ENCODE measurements at places on chromosomes 5 and 9.
A peak's percentile ranks its signal among the peaks of the same experiment; 100 is the strongest.

- no peak for DNase-seq
These were observed 187.0 kb upstream of the KCNN2 start for GRCh38 chr5:114174837-114175236.

- no peak for DNase-seq
These were observed 7.0 kb downstream of the DOLK start for GRCh38 chr9:128940271-128940921.

- DNase-seq = no peak
These were observed 111.6 kb downstream of the CACNA1B start for GRCh38 chr9:137989156-137989555.

- no peak for DNase-seq
These were observed 14.7 kb downstream of the MGAT1 start for GRCh38 chr5:180787711-180788431.

GRCh38 chr5:159316519-159317383 is 13.5 kb downstream of the IL12B start:
- DNase-seq = peak; percentile 7

- DNase-seq = no peak
These were observed 1035.1 kb downstream of the DTWD2 start for GRCh38 chr5:117953272-117953671.

DNA sequence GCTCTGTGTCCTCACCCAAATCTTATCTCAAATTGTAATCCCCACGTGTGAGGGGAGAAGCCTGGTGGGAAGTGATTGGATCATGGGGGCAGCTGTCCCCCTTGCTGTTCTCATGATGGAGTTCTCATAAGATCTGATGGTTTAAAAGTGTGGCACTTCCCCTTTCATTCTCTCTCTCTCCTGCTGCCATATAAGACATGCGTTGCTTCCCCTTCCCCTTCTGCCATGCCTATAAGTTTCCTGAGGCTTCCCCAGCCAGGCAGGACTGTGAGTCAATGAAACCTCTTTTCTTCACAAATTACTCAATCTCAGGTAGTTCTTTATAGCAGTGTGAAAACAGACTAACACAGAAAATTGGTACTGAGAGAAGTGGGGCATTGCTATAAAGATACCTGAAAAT is 107.7 kb downstream of the DMAC1 start:
- no peak for DNase-seq

GRCh38 chr9:114261026-114261425 is 61.9 kb upstream of the ORM1 start:
- DNase-seq = no peak

GRCh38 chr9:133609311-133610098 is at the start of gene FAM163B:
Gene FAM163B, minus strand, starts transcription at chr9:133609389. Its CDS starts 29,166 bp downstream, at chr9:133580223.
- DNase-seq = peak; percentile 25

GRCh38 chr9:120742951-120743416 is 28.7 kb upstream of the MEGF9 start:
- DNase-seq = no peak

DNA sequence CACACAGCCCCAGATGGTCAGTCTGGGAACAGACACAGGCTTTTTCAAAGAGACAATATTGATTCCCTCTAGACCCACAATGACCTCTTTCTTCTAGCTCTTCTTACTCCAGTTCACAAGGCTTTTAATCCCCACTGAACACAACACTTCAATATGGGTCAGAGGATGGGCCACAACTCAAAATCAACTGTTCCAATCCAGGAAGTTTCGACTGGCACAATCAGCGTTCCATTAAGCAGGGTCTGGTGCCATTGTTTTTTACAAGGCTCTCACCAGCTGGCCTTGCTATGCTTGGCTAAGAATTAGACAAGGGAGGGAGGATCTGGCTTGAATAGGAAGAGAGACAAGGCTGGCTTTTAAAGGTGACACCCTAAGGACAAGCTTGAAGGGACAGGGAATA is 199.4 kb upstream of the SLC24A2 start:
- no peak for DNase-seq

DNA sequence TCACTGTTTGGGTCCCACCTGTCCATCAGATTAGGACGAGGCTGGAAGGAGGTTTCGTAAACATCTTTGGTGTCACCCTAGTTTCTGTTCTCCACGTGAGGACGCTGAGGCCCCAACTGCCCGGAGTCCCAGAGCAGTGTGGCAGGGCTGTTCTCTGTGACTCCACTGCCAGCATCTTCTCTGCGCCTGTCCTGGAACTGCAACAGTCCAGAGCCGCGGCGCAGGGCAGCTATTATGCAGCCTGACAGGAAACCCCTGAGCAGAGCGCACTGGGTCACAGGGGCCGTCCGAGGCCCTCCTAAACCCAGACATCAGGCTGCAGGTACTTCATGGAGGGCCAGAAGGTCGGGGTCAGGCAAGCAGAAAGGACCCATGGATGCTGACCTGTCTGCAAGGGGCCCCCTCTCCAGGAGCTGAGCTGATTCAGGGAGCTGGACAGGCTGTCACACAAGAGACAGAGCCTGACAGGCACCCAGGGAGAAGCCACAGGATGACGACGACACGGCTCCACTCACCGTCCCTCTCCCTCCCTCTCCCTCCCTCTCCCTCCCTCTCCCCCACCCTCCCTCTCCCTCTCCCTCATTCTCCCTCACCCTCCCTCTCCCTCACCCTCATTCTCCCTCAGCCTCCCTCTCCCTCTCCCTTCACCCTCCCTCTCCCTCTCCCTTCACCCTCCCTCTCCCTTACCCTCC is 31.7 kb downstream of the DBH start:
- DNase-seq = no peak

GRCh38 chr5:111432883-111433536 is 79.3 kb downstream of the STARD4 start:
- no peak for DNase-seq

- no peak for DNase-seq
These were observed 37.7 kb upstream of the PCSK1 start for GRCh38 chr5:96470785-96471184.

DNA sequence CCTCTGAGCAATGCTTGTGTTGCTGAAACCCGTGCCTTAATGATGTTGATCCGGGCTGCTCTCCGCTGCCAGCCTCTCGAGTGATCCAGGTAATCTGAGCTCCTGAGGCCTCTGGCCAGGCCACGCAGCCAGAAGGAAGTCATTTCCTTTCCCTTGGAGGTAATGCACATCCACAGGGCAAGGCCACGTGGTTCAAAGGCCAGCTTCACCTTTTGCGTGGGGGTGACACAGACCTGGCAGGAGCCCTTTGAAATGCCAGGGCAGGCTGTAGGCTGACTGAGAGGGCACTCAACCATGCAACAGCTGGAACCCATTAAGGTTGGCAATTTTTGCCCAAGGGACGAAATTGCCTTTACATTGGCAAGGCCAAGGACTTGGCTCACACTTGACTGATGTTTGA is 80.4 kb downstream of the LIX1 start:
- no peak for DNase-seq

- no peak for DNase-seq
These were observed 83.9 kb downstream of the NR3C1 start for GRCh38 chr5:143319437-143320227.

- DNase-seq = no peak
These were observed 126.8 kb downstream of the PDE8B start for GRCh38 chr5:77337246-77337645.

GRCh38 chr5:38048400-38048799 is 208.6 kb upstream of the GDNF start:
- no peak for DNase-seq

GRCh38 chr5:116650964-116651363 is 76.3 kb upstream of the SEMA6A start:
- no peak for DNase-seq

DNA sequence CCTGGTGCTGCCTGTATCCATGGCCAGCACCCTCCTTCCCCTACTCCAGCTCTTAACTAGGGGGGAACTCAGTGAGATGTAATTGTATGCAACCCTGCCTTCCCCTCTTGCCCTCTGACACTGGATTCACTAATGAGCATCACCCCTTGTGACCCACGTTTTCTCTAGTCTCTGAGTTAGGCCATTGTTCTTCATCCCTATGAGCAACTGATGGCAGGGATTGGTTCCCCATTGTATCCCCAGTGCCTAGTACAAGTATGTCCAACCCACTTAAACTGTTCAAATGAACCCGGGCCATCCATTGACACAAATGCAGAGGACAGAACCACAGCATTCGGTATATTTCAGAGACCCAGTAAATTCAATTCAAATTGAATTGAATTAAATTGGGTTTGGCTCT is 77.6 kb upstream of the ASTN2 start:
- no peak for DNase-seq

DNA sequence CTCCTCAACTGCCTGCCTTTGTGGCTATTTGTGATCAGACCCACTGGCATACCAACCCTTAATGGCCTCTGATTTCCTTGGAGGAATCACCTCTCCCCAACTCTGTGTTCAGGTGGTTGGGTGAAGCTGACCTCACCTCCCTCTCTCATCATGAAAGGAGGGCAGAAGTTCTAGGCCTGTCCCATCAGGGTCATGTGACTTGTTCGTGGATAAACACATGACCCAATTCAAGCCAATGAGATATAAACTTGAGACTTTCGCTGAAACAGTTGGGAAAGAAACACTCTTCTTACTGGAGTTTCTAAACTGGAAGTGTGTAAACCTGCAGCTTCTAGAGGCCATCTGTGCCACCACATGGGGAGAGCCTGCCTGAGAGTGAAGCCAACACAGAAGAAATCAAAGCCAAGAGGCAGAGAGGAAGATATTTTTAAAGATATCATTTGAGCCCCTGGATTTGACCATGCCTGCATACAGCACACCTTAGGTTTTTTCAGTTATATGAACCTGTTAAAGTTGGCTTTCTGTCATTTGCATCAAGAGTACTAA is 5.8 kb downstream of the GABBR2 start:
- no peak for DNase-seq

DNA sequence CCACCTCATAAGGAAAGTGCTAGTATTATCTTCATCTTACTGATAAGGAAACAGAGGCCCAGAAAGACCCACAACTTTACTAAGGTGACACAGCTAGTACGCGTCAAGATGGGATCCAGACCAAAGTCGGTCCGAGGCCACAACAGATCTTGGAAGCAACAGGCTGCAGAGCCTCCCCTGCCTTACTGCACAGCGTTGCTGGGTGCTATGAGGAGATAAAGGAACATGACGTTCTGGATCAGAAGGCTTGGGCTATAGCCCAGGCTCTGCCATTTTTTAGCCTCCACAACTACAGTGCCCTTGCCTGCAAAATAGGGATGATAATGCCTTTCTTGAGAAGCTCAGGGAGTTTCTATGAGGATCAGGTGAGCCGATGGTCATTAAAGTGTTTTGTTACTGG is 144.1 kb downstream of the NMUR2 start:
- DNase-seq = no peak

DNA sequence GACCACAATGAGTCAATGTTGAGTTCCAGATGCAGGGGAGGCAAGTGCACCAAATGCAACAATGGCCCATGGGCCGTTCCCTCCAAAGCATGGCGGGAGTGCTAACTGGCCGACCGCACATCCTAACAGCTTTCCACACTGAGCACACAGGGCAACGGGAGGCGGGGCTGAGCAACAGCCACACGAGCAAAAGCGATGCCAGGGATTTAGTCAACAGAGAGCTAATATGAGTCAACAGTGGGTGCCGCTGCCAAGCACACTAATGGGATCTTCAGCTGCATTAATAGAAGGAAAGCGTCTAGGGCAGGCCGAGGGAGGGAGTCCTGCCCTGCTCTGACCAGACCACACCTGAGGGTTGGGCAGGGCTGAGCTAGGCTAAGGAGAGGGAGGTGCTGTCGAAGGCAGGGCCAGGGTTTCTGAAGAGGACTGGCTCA is 4.6 kb downstream of the EPB41L4B start:
- no peak for DNase-seq

- no peak for DNase-seq
These were observed 1.7 kb downstream of the FBXW5 start for GRCh38 chr9:136942881-136943230.

GRCh38 chr9:69299826-69300225 is 25.2 kb upstream of the ENTREP1 start:
- no peak for DNase-seq

GRCh38 chr5:53879708-53880323 is 319.4 kb downstream of the NDUFS4 start:
- no peak for DNase-seq

- no peak for DNase-seq
These were observed 191.7 kb downstream of the FSTL4 start for GRCh38 chr5:133420440-133421301.

DNA sequence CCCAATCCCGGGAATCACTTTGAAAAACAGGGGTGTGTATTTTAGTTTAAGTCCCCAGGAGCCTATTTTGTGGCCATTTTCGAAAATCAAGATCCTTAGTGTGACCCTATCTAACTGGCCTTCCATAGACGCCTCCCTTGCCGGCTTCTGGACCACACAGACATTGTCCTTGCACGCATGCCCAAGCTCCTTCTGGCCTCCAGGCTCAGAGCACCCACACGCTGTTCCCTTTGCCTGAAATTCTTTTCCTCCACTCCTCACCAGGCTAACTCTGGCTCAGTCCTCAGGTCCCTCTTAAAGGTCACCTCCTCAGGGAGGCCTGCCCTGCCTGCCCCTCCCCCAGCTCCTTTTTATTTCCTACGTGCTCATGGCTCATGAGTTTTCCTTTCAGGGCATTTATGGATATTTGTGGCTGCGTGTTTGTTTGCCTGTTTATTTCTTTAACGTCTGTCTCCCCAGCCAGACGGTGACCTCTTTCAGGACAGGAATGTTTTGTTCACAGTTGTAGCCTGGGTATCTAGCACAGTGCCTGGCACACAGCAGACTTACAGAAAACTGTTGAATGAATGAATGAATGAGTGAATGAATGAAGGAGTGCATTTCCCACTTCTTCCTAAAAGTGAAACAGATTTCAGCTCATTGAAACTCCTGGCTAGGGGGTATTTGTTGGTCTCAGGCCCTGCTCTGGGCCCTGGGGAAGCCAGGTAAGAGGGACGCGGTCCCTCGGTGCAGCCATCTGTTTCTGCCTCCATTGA is 79.1 kb upstream of the IER5L start:
- no peak for DNase-seq

DNA sequence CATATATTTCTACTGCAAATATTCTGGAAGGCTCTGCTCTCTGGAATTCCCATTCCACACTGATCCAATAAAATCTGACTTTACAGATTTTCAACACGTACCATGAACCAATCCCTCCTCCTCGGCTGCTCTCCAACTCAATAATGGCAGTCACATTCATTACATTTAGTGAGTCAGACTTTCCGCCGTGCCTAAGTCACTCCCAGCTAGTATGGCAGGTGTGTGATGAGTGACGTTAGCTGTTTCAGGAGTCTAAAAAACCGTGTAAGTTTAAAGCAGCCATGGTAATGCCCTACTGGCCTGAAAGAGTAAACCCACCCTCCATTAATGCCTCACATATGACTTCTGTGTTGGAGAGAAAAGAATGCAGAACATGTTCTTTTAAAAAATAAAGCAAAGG is 3.3 kb downstream of the FBN2 start:
- DNase-seq = no peak

DNA sequence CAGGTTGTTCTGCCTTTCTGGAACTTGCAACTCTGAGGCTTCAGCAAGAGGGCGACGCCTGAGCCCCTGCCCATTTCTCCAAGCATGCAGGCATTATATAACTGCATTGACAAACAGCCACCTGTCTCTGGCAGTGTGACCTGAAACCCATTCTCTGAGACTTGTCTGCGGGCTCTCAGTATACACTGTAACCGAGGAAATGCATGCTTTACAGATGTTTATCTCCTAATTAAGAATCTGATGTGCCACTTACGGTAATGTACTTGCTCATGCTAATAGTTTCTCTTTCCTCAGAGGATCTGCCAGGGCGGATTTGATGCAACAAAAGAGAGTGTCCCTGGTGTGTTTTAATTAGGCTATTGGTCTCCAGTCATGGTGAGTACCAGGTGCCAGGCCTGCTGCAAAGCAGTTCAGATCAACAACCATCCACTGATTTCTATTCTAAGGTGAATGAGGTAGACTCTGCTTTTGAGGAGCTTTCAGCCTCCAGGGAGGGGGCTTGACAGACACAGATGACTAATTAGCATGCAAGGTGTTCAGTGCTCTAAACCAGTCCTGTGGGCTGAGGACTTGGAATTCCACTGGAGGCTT is 593.7 kb upstream of the KLF4 start:
- no peak for DNase-seq

All from stimulated activated CD4-positive, alpha-beta T cell treated with anti-CD3 and anti-CD28 coated beads, Interleukin-1b, Interleukin-23, amount 100 ng/mL, for 1 hour (primary cell).